ENCODE measurements at places on chromosomes 2 and 18. TPM values are rescaled to one million over a fixed set of nuclear protein-coding genes. Genes with fewer than 3 reads are reported as not detected.

Gene USP40
- 21.3 TPM for total RNA-seq

Gene NR4A2
- 0.42 TPM for total RNA-seq

Gene UGGT1
- total RNA-seq: 27.0 TPM

Gene ERFE
- total RNA-seq: 0.39 TPM

Gene KLHL30
- 8.0 TPM for total RNA-seq

Gene GREB1L
- 13.2 TPM for total RNA-seq

Gene TDRD15
- not detected for total RNA-seq

Gene CLHC1
- 3.4 TPM for total RNA-seq

Gene ITPRIPL1
- total RNA-seq: 1.4 TPM

GRCh38 chr2:195368249-195369217 is 288.5 kb upstream of the SLC39A10 start:
- no peak for DNase-seq

GRCh38 chr2:219628986-219629901 is 1.8 kb downstream of the SLC4A3 start:
- no peak for DNase-seq

DNA sequence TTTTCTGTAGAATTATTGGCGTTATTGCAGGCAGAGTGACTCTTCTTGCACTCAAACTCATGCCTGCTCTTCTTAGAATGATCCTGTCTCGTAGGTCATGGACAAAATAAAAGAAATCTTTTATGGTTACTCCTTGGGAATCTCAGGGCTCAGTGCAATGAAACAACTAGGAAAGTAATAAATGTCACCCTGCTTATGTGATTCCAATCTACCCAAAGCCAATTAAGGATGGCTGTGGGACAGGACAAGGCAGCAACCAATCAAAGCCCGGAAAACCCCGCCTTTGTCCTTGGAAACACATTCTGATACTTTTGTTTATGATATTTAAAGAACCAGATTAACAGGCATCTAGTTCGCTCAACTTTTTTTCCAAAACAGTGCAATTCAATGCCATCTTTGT is 53.0 kb downstream of the GRB14 start:
- no peak for DNase-seq

DNA sequence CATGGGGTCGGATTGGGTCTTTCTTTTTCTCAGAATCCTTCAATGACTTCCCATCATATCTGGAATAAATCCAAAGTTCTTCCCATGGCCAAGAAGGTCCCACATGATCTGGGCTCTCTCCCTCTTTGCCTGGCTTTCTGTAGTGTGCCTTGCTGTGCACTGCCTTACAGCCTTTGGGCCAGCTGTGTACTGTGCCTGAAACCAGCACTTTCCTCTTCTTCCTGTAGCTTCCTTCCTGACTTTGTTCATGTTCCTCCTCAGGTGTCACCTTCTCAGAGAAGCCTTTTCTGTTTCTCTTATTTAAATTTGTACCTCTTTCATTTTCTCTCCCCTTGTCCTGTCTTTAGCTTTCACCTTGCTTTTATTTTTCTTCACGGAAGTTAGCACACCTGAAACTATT is 4.3 kb upstream of the CDCA7 start:
- DNase-seq: no peak

DNA sequence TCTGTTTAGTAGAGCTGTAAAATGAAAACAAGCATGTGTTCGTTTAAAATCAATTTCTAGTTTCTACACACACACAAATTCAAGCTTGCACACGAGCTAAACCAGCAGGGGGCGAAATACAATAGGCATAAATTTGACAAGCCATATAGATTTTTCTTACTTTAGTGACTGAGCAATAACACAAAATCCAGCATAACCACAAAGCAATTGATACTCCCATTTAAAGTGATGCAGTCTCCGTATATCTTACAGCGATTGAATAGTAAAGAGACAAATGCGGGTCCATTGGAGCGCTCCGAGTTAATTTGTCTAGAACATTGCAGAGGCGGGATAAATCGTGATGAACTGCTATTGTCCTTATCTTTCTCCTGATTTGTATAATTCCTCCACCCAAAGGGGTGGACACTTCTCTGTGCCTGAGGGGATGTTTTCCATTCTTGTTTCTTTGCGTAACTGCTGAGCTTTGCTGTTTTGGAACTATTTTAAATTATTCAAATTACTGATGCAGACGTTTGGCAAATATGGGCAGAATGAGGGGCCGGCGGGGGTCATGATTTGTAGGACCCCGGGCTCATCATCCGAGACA is 1.2 kb upstream of the AFTPH start:
- DNase-seq: no peak
